Spleen (tissue), 13 donors: ENCODE measurements at places on chromosomes 3 and 15. TPM values are rescaled to one million over a fixed set of nuclear protein-coding genes. Genes with fewer than 3 reads are reported as not detected.

DNA sequence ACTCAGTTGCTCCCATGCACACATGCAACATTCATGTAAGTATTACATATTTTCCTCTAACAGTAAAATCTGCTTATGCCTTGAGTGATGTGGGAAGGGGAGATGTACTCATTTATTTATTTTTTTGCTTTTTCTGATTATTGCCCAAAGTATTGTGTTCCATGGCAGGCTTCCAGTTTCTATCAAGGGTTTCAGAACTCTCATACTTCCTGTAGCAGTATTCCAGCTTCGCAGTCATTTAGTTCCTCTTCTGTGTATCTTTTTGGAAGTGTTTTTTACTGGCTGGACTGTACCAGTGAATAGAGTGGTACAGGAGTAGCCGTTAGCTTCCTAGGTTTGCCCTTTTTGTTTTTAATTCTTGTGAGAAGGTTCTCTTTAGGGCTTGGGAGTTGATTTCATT lies 26.9 kb downstream of the RAB11A start:
- no peak for DNase-seq

DNA sequence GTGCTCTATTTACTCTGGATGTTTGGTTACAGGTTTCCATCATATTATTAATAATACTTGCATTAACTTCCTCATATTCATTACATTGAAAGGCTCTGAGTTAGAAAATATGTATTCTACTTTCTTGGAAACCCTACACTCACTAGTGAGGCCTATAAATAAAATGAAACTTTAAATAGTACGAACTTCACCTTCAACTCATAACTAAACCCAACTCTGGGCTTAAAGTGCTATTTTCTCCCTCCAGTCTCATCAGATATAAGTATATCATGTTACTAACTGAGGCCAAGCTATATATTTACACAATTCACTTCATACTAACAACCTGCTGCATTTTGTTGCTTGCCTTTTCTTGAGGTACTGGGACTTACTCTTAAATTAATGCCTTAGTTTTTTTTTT lies 306.7 kb downstream of the TIGIT start:
- no peak for DNase-seq

DNA sequence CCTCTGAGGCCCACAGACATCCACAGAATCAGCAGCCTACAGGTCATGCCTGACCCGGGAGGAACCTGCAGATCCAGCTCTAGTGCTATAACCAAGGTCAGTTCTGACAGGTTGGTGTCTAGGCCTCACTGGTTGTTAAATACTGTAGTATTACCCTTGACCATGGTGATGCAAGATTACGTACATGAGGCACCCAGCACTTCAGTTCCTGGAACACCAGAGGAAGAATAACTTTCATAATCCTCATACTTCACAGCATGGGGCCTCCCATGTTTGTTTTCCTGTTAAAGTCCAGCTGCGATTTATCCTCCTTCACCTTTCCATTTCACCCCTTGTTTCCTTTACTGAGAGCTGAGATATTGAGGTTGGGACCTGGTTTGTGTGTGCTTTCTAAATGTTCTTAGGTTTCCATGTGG lies 34.4 kb upstream of the GLCE start:
- no peak for DNase-seq

DNA sequence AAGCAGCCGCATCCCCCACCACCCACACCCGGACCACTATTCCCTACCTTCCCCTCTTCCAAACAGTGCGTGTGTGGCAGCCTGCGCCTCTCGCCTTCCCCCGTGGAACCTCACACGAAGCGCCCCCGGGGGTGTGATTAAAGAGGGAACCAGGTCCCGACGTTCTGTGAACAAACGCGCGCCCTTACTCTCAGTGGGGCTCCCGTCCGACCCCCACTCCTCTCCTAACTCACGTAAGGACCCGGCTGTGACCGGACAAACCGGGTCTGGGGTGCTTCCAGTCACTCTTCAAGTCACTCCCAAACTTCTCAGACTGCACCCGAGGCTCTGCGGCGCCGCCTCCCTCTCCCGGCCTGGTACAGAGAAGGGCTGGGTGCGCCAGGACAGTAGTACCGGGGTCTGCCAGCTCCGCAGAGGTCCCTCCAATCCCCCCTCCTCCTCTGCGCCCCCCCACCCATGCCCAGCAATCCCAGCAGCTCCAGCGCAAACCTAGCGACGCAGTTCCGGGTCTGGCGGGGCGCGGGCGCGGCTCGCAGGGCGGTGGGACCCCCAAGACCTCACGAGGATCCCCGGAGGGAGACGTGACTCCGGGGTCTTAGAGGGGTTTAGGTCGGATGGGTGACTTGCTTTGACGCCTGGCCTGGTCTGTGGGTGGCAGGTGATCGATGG lies 574 bp downstream of the DUOXA1 start:
- no peak for DNase-seq

- DNase-seq, result no peak
These were observed 747.7 kb upstream of the CBLB start for GRCh38 chr3:106616556-106616955.

GRCh38 chr3:28122227-28122626 lies 119.2 kb upstream of the CMC1 start:
- no peak for DNase-seq

GRCh38 chr3:143269741-143270140 lies 150.2 kb downstream of the CHST2 start:
- no peak for DNase-seq

DNA sequence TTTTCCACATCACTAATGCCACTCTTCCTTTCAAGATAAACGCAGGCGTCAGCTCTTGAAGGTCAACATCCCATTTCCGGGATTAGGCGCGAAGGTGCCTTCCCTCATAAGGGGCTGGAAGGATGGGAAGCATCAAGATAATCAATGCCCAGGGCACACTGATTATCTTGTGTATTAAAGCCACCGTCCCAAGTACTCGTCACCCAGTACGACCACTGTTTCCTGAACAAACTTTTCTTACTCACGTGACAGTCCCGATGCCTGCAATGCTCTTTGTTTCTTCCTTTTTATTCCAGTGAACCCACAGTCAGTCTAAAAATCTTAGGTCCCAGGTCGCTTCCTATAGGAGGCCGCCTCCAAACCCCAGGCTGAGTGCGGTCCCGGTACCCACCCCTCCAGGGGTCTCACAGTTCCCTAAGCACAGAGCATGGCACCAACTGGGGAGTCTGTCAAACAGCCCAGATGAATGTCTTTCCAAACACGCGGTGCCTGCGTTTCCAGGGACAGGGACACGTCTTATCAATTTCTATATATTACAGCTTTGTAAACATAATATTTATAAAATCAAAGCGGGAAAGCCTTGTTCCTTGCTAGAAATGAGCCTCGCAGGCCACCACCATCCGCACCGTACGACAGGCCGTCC lies 589 bp downstream of the ANAPC13 start:
- no peak for DNase-seq

GRCh38 chr3:46947981-46948791 lies 28.4 kb downstream of the CCDC12 start:
- DNase-seq, result peak; percentile 82

- DNase-seq, result no peak
These were observed 85.0 kb downstream of the RAB11A start for GRCh38 chr15:65954289-65954741.

The ZNF662 gene
- polyA plus RNA-seq, result 2.8 TPM

The PARP15 gene
- 66.5 TPM for polyA plus RNA-seq

- DNase-seq, result peak; percentile 80
These were observed 27.3 kb downstream of the KLF13 start for GRCh38 chr15:31353931-31354330.

The KBTBD13 gene
- polyA plus RNA-seq, result not detected

DNA sequence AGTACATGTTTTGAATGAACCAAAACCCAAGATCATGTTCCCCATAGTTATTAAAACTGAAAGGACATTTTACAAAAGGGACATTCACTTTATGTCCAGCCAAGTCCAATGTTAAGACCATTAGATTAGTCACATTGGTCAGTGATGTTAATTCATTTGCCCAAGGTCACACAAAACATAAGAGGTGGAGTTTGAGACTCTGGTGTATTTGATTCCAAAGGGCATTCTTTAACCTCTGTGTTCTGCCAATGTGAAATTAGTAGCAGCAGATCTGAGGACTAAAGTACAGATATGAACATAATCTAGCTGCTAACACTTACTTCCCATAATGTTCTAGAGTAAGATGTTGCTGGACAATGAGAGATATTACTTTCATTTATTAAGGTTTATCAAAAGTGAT lies 425.6 kb downstream of the TUSC7 start:
- DNase-seq, result no peak

DNA sequence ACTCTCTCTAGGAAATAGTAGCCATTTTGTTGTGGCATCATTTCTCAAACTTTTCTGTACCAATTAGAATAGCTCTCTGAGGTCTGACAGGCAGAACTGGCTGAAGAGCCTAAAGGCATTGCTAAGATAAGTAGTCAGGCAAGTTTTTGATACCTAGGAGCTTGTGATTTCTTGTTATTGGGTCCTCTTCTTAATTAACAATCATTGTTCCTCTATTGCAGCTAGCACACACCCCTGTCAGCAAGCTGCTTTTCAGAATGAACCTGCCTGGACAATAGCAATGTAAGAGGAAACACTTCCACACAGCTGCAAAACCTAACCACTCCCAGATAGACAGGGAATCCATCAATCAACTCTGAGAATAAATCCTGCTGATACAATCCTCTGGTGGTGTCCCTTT lies 403.9 kb upstream of the TBL1XR1 start:
- DNase-seq, result no peak
